ENCODE measurements at places on chromosomes 13 and 19.

GRCh38 chr19:35459414-35460082 is 11.5 kb downstream of the FFAR2 start:
- DNase-seq: no peak

GRCh38 chr19:1122972-1123363 is 19.2 kb downstream of the GPX4 start:
- DNase-seq: peak; percentile 97

- no peak for DNase-seq
These were observed 2455.2 kb downstream of the PCDH9 start for GRCh38 chr13:64774915-64775314.

GRCh38 chr13:113837560-113838355 is 26.1 kb downstream of the GAS6 start:
- DNase-seq: peak; percentile 96

GRCh38 chr13:88866195-88866594 is 1195.0 kb downstream of the SLITRK5 start:
- DNase-seq: no peak

DNA sequence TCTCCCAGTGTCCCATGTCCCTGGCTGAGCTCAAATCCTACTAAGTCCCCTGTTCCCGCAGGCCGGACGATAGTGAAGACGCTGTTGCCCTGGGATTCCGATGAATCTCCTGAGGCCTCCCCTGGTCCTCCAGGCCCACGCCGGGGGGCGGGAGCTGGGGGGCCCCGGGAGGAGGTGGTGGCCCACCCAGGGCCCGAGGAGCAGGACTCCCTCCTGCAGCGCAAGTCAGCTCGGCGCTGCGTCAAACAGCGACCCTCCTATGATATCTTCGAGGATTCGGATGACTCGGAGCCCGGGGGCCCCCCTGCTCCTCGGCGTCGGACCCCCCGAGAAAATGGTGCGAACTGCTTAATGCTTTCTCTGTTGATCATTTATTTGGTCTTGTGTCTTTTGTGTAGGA is 5.9 kb downstream of the KMT2B start:
- DNase-seq: no peak

DNA sequence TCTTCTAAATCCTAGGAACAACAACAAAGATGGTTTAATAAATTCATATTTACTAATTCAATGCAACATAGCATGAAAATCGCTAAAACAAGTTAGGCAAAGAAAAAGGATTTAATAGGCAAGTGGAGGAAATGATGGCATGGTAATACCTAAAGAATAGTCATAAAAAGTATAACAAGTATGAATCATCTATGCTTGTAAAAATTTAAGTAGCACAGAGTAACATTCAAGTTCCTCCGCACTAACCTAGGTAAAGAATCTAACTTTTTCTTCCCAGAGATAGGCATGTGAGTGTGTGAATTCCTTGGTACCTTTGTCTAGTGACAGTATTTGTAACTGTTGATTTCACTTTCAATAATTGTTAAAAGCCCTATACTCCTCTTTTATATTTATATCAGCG is 42.6 kb downstream of the RCBTB2 start:
- no peak for DNase-seq

DNA sequence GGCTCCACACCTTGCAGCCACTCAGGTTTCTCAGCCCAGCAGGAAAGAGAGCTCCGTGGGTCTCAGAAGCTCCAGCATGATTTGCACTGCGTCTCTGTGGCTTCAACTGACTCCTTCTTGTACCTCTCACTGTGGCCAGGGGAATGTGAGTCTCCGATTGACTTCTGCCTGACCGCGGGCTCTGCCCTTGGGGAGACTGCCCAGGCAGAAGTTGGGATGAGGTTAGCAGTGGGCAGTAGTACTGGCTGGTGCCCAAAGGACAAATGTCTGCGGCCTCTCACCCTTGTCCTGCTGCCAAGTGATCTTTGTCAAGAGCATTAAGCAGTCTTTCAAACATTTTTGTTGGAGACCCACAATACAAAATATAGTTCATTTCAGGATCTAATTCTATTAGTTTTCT is 34.4 kb upstream of the FXYD3 start:
- DNase-seq: no peak

GRCh38 chr19:38739440-38740256 is 4.6 kb downstream of the CAPN12 start:
- no peak for DNase-seq

- no peak for DNase-seq
These were observed 8.7 kb downstream of the CCDC169 start for GRCh38 chr13:36288794-36289391.

DNA sequence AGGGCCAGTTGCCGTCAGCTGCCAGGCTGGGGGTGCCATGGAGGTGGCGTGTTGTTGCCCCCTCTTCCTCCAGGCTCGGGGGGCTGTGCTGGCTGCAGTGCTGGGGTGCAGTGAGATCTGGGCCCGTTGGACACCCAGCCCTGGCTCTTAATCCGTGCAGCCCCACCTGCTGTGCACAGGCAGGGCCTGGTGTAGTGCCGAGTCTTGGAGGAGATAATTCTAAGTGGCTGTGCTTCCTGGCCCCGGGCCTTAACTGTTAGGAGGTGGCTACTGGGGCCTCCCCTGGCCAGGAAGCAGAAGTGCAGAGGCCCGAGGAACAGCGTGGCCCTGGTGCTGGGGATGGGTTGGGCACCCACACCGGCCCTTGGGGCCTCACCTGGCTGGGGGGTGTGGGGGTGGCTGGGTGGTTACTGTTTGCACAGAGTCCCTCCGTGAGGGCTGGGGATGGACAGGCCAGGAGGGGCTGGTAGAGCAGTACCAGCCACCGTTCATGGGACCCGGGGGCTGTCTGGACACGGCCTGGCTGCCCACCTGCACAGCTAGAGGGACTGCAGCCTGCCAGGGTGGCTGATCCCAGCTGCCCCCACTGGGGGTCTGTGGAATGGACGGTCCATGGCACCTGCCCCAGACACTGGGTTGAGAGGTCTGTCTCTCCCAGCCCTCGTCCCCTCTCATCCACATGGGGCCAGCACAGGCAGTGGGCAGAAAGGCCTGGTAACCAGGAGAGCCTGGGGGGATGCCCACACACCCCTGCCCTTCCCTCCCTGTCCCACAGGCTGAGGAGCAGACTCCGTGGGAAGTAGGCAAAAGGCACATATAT is 3.3 kb downstream of the GPX4 start:
- DNase-seq: no peak

DNA sequence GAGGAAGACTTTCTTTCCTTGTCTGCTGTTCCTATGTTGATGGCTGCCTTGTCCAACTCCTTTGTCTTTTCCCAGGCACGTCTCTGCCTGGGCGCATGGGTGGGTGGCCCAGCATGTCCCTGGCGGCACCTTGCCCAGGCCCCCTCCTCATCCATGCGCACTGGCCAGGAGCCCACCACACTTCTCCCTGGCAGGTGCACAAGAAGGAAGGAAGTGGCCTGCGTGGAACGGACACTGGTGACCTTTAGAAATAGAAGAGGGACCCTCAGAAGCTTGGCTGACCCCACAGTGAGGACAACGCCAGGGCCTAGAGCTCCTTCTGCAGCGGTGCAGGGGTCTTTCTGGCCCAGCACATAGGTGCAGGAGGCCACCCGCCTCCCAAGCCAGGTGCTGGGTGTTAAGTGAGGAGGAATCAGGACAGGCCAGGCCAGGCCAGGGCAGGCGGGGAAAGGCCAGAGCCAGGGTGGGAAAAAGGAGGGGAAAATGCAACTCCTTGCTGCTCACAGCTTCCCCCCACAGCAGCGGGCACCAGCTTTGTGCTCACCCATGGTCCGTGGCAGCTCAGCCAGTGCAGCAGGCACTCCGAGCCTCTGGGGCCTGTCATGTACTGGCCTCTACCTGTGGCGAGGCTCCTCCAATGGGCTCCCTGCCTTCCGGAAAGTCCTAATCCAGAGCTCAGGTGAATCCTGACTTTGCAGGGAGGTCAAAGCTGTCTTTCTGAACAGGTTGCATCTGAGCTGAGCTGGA is 104.0 kb downstream of the SOX1 start:
- DNase-seq: no peak

DNA sequence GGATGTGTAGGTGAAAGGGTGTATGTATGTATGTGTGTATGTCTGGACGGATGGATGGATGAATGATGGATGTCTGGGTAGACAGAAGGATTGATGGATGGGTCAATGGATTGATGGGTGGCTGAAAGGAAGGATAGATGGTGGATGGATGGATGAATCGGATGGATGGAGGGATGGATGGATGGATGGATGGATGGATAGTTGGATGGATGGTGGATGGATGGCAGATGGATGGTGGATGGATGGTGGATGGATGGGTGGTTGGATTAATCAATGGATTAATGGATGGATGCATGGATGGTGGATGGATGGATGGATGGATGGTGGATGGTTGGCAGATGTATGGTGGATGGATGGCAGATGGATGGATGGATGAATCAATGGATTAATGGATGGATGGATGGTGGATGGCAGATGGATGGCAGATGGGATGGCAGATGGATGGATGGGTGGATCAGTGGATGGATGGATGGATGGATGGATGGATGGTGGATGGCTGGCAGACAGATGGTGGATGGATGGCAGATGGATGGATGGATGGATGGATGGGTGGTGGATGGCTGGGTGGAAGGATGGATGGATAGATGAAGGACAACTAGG is 16.5 kb upstream of the PPP5C start:
- DNase-seq: no peak

- no peak for DNase-seq
These were observed 338.0 kb downstream of the TEX29 start for GRCh38 chr13:111658145-111659100.

Data from AG20443 (cell line).